ENCODE measurements at places on chromosomes 3 and 15.

DNA sequence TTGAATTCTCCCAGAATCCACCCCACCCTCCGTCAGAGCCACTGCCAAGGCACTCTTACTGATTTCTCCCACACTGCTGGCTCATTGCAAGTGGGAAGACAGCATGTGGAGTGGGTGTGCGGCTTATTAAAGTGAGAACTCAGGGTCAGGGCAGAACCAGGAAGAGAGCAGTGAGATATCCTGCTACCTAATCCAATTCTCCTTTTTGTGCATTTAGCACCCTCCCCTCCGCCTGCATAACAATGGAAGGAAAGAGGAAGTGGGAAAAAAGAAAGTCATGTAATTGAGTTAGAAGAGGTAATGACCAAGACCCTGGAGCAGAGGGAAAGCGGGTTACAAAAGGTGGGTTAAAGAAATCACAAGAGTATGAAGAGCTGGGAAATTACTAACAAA is 27.8 kb upstream of the PIK3CB start:
- H3K27me3 ChIP-seq = no peaks in the 10 kb centered on the region
- H3K36me3 ChIP-seq = no peaks in the 10 kb centered on the region
- peaks cover 5% of the 10 kb centered on the region for H3K4me1 ChIP-seq
- no peak overlapping the region for H3K27ac ChIP-seq
- DNase-seq = no peak

DNA sequence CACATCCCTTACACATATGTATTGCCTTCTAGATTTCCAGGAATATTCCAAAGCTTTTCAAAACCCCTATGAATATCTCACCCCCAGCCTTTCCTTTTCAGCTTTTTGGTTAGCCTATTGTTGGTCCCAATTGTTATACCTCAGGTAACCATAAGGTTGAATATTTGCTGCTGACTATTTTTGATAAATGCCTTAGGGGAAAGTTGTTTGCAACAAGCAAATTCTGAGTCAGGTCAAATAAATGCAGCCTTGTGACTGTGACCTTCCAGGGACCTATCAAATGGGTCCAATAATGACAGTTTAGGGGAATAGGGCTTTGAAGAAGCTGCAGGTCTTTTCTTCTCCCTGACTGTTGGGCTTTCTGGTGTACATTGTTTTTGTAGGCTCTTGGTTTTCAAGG is 699.7 kb downstream of the NTRK3 start:
- no peak for DNase-seq
- no peaks in the 10 kb centered on the region for H3K4me1 ChIP-seq
- no peaks in the 10 kb centered on the region for H3K36me3 ChIP-seq

DNA sequence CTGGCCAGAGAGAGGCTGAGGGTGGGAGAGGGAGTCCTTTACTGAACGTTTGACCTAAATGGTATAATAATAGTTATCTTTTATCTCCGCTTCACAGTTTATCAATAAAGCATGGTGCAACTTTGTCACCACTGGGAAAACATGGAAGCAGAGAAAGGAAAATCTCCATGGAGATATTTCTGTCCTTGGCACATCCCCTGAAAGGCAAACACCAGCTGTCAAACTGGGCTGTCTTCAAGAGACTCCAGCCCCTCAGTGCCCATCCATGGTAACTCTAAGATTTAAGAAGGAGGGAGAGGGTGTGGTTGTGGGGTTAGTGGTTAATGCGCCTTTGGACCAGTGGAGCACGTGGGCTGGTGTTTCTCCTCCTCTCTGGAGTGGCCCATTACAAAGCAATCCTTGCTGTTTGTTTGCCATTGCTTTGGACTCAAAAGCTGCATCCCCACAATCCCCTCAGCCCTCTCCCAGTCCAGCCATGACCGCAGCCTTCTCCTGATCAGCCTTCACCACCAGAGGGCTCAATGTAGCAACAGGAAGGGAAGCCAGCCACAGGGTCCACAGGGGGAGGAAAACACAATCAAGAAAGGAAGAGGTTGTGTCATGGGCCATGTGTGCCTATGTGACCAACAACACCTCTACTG is 38.2 kb upstream of the FAM174B start:
- H3K4me3 ChIP-seq = no peak overlapping the region
- no peak overlapping the region for H3K27ac ChIP-seq
- DNase-seq = no peak
- no peaks in the 10 kb centered on the region for H3K36me3 ChIP-seq
- H3K4me1 ChIP-seq = no peaks in the 10 kb centered on the region

- no peaks in the 10 kb centered on the region for H3K4me1 ChIP-seq
- no peak overlapping the region for H3K4me3 ChIP-seq
- H3K27me3 ChIP-seq = peaks cover 9% of the 10 kb centered on the region
- H3K36me3 ChIP-seq = no peaks in the 10 kb centered on the region
Measured at GRCh38 chr15:79185199-79185598, 94.6 kb upstream of the RASGRF1 start.

- H3K4me3 ChIP-seq = no peak overlapping the region
- peaks cover 30% of the 10 kb centered on the region for H3K36me3 ChIP-seq
Measured at GRCh38 chr3:119238363-119238762, 2.3 kb downstream of the B4GALT4 start.

DNA sequence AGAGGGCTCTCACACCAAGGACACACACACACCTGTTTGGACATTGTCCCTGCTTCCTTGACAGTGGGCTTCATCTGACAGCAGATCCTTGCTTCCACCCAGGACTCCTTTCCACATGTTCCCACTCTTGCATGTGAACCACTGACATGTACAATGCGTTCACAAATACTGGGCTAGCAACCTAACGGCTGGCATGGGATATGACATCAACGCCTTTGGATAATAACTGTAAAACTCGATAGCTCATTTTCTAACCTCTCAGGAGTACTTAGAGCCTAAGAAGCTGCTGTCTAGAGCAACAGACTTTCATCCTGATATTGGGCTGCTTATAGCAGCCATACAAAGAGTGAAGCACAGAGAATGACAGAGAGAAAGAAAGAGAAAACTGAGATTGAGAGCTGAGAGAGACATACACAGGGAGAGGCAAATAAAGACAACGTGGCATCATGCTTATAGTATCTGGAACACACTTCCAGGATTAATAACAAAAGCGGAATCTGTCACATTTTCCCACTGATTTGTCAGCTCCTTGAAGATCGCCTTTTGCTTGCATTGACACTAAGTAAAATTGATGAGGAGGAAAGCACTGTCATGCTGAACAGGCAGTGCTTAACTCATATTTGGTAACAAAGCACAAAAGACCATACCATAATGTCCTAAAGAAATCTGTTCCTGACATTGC is 1.7 kb downstream of the GUCA1C start:
- no peaks in the 10 kb centered on the region for H3K4me1 ChIP-seq
- no peaks in the 10 kb centered on the region for H3K36me3 ChIP-seq
- H3K27me3 ChIP-seq = peaks cover 16% of the 10 kb centered on the region
- no peak overlapping the region for H3K27ac ChIP-seq
- no peak overlapping the region for H3K4me3 ChIP-seq
- DNase-seq = no peak

DNA sequence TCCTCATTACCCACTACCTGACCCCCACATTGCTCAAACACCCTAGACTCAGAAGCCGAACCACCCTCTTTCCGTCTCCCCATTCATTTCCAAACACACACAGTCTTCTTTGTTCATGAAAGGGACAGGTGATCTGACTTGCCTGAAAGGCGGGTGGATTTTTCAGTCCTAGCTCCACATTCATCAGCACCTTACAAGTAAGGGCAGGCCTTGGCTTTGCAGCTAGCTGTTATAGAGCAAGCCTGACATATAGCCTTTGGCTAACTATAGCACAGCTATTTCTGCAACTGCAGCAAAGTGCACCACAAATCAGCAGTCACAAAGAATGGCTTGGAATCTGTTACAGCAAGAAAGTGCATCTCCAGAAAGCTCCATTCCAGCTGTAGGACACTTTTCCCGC is 139.8 kb downstream of the XXYLT1 start:
- H3K4me1 ChIP-seq = peaks cover 29% of the 10 kb centered on the region
- DNase-seq = no peak
- H3K27me3 ChIP-seq = no peaks in the 10 kb centered on the region
- H3K36me3 ChIP-seq = no peaks in the 10 kb centered on the region

DNA sequence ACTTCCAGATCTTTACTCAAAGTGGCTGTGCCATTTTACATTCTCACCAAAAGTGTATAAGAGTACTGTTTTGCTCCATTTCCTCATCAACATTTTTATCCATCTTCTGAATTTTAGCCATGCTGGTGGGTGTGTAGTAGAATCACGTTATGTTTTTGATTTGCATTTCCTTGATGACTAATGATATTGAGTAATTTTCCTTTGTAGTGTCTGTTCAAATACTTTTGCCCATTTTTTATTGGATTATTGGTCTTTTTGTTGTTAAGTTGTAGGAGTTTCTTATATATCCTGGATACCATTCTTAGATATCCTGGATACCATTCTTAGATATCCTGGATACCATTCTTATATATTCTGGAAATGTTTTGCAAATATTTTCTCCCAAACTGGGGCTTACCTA is 344.9 kb downstream of the LRRC3B start:
- no peak overlapping the region for H3K27ac ChIP-seq
- H3K4me1 ChIP-seq = no peaks in the 10 kb centered on the region
- DNase-seq = no peak
- no peaks in the 10 kb centered on the region for H3K27me3 ChIP-seq

DNA sequence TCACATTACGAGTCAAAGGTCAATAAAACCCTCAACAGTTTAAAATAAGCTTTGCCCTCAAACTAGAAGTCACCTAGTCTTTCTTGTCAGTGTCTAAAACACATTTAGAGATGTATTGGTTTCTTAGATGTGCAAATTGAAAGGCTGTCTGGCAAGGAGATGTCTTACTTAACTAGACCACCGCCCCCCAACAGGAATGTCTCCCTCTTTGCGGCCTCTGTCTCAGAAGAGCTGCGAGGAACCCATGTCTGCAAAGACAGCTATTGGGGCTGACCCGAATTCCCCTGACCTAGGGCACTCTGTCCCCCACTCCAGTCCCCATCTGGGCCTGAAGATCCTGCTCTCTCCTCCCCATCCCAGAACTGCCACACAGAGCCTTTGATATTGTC is 46.3 kb downstream of the ZIC4 start:
- no peak overlapping the region for H3K27ac ChIP-seq
- peaks cover 2% of the 10 kb centered on the region for H3K36me3 ChIP-seq
- DNase-seq = no peak

Measured in activated CD8-positive, alpha-beta memory T cell treated with anti-CD3 and anti-CD28 coated beads, Interleukin-2, amount 10 ng/mL, durations not matched to agents 7 days and 5 days (primary cell).